ENCODE measurements at places on chromosomes 1 and 21. TPM values are rescaled to one million over a fixed set of nuclear protein-coding genes. Genes with fewer than 3 reads are reported as not detected.

- no peak for DNase-seq
These were observed 7.1 kb downstream of the LRIF1 start for GRCh38 chr1:110956586-110956985.

GRCh38 chr1:206953626-206954025, 7.4 kb upstream of the PIGR start:
- DNase-seq, result no peak

DNA sequence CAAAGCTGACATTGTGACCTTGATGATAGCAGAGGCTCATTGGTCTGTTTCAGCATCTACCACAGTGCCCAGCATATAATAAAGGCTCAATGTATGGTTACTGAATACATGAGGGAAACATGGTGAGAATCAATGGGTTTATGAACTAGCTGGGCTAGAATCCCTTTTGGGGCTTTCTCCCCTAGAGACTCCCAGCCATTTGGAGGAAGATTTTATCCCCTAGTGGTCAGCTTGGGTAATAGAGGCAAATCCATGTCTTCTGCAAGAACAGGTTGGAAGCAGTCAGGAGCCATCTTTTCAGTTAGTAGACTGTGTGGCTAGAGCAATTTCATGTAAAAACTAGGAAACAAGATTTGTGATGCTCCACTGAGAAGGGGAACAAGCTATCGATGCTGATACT, 15.8 kb upstream of the REG4 start:
- peak; percentile 24 for DNase-seq

DNA sequence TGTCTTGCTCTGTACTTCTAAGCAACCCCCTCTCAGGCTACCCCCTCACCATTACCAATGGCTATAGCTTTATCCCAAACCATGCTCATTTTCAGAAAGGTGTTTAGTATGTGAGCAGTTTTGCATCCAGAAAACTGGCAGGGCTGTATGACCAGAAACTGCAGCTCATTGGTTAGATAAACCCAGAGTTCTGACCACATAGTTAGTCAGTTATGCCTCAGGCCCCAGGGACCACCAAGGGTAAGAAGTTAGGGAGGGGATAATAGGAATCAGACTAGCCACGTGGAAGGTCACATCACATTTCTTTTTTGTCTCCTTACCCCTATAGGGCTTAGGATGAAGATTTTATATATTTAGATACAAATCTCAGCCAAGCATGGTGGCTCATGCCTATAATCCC, 1.2 kb downstream of the ITGA10 start:
- DNase-seq, result peak; percentile 48

GRCh38 chr21:30437010-30437565, 3.0 kb upstream of the KRTAP15-1 start:
- DNase-seq, result no peak

DNA sequence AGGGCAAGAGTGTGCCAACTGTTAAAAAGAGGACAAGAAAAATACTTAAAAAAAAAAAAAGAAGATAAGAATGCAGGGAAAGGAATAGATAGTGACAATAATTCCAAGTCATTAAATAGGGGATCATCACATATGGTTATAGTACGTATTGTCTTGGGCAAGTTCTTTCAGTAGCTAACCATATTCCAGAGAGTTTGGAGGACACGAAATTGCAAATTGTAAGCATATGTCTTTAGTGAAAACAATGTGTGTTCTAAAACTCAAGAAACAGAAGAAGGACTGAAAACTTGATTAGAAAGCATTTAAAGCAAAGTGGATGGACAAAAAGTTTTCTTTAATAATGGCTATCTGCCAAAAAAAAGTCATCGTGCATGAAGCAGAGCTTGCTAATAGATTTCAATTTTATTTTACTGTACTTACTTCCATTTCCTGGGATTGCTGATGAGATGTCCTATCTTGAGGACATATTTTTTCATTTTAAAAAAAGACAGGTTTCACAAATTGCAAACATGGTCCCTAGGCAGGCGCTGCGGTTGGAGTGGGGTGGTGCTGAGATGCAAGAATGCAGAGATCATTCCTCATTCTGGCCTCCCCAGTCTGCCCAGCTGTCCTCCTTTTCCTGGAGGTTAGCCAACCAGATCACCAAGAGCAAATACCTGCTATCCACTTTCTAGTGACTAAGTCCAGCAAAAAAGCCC, 11.9 kb downstream of the TSPAN2 start:
- DNase-seq, result peak; percentile 68

DNA sequence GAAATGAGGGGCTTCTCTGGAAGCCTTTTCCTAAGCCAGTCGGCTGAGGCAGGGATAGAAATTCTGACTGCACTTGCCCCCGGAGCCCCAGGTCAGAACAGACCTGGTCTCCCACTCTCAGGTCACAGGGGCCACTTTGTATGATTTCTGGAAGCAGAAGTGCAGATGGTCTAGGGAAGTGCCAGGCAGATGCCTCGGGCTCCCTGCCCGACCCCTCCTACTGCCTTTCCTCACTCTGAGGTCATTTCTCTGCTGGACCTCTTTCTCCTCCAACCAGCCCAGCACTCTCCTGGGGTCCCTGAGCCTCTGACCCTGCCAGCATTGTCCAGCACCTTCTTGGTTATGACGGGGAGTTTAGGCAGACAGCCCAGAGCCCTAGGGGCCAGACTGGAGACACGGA, 8.7 kb downstream of the RUNX3 start:
- DNase-seq, result no peak

DNA sequence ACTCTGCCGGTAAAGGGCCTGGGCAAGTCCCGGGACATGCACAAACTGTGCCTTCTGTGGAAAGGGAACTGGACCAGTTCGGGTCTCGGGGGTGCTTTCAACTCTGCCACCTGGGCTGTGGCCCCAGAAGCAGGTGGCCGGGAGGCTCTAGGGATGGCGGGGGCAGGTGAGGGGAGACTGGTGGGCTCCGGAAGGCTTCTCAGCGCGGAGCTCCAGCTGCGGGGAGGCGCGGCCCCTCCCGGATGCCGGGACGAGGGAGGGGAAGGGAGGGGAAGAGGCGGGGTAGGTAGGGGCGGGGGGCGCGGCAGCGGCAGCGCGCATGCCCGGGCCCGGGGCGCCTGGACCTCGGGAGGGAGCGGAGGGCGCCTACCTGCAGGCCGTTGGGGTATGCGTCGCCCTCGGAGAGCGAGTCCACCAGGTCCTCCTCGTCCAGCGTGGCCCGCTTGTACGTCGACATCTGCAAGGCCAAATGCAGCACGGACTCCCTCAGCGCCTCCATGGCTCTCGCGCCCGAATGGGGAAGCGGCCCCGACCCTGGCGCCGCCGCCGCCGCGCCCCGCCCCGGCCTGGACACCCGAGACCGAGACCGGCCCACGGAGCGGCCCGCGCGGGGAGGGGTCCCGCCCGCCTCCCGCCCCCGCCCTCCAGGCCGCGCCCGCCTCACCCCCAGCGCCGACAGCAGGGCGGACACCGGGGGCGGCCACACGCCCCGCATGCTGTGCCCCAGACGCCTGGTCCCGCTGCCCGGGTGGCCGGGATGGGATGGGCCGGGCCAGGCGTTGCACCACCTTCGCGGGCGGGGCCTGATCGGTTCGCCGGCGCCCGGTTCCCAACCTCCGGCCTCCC, at the start of gene ECE1:
Gene ECE1, minus strand, starts transcription at position 764 of the 846 bp plus-strand sequence. Its CDS starts 49 bp downstream, at position 715.
- DNase-seq, result no peak

DNA sequence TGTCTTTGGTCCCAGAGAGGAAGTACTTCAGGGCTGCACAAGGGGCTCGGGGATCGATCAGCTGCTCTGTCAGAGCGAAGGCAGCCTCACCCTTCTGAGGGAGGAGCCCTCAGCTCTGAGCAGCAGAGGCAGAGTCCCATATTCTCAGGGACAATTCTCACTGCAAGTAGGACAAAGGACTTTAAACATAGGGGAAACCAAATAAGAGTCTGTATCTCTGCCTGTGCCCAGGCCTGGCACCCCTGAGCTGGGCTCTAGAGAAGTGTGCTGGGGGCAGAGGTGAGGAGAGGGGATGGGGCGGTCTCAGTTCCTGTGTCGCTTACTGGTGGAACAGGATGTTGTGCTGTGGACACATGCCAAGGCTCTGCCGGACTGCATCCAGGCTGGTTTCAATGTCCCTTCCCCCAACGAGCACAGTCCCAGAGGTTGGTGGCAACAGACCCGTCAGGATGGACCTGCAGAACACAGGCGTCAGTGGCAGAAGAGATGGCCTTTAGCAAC, 76.6 kb downstream of the ABCA4 start:
- no peak for DNase-seq

GRCh38 chr1:11412141-11412540, 66.8 kb upstream of the DISP3 start:
- DNase-seq, result no peak

- no peak for DNase-seq
These were observed 10.4 kb downstream of the SH3BGRL3 start for GRCh38 chr1:26290122-26290881.

Gene FBXO2
- total RNA-seq, result 0.10 TPM

Gene EFNA1
- 0.59 TPM for total RNA-seq

Gene ETV3L
- total RNA-seq, result not detected

Gene CHD5
- total RNA-seq, result not detected

Gene SLC16A4
- 18.5 TPM for total RNA-seq
